ENCODE measurements at places on chromosomes 16 and 17.

DNA sequence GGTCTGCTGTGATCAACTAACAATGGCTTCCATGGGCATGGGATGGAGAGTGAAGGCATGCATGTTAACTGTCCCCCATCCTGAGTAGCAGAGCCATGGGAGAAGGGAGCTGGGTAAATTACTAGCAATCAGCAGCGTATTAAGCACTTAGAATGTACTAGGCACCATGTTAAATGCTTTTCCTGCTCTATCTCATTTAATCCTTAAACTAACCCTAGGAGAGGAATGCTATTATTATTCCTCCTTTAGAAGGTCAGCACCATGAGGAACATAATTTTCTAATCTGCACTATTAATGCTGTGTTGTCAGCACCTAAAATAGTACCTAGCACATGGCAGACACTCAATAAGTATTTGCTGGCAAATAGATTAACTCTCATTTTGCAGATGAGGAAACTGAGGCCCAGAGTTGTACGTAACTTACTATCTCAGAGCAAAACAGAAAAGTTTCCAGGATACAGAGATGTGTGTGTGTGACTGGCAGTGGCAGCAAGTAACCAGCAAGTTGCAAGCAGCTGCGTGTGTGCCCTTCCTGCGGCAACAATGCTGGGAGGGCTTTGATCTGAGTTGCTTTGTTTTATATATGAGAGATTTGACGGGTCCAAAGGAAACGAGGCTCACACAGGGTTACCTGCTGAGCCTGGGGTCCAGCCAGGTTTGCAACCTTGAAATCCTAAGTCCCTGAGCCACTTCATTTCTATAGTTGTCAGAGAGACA lies 6.5 kb upstream of the KLHL36 start:
- DNase-seq: no peak

DNA sequence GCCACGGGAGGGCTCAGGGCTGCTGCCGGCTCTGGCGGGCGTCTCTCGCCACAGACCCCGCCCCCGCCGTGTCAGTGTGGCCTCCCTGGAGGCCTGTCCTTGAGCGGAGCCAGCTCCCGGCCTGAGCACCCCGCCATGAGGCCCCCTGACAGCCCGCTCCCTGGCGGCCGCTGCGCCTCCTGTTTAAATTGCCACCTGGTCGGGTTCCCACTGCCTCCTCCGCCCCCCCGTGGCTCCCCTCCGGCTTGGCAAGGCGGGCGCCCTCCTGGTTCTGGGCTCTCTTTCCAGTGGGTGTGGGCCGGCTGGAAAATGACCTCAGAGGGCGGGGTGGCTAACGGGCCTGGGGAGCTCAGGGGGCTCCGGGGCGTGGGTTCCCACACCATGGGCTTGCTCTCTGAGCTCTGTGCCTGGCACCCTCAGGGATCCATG lies 42.1 kb upstream of the SSTR5 start:
- no peak for DNase-seq

GRCh38 chr17:67492824-67493517 lies 115.9 kb downstream of the PITPNC1 start:
- DNase-seq: no peak

DNA sequence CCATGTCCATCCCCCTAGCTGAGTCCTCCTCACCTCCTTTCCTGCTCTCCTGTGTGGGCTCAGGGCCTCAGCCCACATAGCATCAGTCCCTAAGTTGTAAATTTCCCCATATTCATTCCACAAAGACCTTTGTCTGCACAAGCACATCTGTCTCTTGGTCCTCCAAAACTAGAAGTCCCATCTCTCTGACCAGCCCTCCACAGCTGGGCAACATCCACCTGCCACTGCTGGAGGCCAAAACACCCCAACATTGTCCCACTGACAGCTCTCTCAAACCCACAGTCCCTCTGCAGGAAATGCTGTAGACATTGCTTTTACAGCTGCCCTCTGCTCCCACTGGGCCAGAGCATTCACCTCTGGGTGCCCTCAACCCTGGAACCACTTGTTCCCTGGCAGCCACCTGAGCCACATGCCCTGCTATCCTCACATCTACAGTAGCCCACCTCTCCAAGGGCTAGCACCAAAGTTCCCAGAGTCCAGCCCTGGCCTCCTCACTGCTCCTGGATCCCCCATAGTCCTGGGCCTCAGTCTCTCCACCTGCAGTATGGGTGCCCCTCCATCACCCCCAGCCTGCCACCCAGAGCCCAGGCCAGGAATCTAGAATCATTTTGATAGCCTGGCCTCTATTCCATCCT lies 1722.7 kb downstream of the TP53TG3F start:
- no peak for DNase-seq

DNA sequence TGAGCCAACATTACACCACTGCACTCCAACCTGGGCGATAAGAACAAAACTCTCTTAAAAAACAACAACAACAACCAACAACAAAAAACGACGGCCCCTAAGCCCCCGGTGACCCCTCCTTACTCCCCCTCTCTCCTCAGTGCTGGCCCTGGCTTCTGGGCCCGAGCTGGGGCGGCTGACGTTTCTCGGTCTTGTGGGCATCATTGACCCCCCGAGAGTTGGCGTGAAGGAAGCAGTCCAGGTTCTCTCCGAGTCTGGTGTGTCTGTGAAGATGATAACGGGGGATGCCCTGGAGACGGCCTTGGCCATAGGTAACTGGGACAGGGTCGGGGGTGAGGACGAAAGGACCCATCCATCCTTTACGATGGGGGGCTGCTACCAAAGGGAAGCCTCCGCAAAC lies 52.7 kb downstream of the MEAK7 start:
- no peak for DNase-seq

DNA sequence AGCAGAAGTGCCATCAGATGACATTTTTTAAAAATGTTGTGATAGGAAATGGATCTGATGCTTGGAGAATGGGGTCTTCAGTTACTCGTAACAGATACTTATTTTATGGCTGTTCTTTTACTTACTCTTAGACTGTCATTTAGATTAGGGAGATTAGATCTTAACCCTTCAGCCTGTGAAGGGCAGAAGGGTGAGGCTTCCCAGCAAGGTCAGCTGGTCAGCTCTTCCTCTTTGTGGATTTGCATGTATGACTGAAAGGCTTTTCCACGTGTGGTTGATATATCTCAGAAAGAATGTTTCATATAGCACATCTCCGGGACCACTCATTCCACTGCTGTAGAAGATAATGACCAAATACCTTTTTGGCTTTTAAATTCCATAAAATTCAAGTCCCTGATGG lies 27.4 kb downstream of the GRB7 start:
- no peak for DNase-seq

DNA sequence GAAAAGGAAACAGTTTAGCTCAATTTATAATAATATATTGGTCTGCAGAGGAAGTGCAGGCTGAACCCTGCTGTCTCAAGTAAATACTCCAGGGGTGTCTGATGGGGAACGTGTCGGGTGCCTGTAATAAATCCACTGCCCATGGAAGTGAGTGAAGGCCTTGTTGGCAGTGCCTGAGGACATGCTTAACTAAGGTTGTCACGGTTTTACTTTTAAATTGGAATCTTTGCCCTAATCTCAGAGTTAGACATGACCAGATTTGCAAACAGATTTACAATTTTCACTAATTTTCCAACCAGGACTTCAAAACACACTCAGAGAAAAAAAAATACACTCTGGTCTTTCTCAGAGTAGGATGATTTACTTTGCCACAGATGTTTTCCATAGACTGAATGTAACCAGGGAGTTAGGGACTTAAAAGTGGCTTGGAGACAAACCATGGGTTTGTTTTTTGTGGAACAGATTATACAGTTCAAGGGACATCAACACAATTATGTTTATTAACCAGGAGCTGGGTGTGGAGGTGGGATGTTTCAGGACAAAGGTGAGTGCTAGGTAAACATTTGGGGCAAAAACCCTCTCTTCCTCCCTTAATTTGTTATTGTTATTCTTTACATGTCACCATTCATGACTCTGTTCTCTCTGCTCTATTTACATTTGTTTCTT lies 144.5 kb downstream of the FTO start:
- no peak for DNase-seq

DNA sequence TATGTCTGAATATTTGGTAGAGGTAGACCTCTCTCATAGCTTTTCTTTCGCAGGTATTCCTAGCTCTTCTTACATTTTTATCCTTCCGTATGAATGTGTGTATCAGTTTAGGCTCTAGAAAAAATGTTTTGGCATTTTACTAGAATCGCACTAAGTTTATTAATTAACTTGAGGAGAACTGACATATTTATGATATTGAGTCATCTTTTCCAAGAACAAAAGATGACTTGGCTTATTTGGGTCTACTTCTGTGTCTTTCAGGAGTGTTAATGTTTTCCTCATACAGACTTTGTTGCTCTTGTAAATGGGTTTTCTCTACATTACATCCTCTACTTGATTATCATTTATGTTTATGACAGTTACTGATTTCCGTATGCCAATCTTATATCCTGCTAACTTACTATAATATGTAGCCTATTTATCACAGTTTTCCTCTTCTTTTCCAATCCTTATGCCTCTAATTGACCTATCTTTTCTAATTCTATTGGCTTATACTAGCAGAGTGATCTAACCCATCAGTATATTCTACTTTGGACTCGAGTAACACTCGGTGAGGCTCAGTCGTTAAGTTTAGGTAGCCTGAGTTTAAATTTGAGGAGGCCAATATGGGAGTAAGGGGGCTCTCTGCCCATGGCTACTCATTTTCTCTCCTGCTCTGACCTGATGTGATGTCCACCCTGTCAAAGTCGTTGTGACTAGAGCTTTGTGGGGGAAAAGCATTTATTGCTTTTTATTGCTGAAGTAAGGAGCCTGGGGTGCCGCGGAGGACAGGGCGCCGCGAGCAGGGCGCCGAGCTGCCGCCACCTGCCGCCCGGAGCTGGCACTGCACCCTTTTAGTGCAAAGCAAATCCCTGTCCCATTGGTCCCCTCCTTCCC lies 20.0 kb downstream of the ST6GALNAC1 start:
- DNase-seq: peak; percentile 65

DNA sequence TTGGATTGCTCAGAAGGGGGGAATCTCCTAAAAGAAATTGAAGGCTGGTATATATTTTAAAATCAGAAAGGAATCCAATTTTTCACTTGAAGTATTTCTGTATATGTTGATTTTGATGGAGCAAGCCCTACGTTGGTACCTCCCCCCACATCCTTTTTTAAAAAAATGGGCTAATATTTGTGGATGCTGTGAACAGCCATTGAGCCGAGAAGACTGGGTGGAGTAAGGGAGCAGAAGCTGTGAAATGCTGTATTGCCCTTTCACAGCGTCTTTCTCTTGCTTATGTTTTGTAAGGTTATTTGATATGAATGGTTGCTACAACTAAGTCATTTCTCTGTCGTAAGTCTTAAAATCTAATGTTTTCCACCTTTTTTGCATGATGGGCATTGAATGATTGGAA lies 2.3 kb downstream of the PAFAH1B1 start:
- peak; percentile 17 for DNase-seq

- DNase-seq: no peak
Observed at GRCh38 chr16:3909791-3910583, 29.5 kb upstream of the CREBBP start.

DNA sequence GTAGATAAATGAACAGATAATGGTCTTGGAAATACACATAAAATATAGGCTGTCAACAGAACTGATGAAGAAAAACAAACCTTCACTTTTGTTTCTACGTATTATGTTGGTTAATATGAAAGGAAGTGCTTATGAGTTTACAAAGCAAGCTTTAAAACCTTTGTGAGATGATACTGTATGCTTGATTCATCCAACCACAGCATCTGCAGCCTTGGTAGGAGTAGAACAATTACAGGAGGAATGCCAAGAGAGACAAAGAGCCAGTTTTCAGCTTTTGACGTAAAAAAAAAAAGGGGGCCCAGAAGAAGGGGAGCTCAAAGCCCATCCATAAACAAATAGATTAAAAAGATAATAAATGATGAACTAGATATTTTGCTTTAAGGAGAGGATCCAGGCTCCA lies 13.3 kb downstream of the FAM20A start:
- DNase-seq: no peak

DNA sequence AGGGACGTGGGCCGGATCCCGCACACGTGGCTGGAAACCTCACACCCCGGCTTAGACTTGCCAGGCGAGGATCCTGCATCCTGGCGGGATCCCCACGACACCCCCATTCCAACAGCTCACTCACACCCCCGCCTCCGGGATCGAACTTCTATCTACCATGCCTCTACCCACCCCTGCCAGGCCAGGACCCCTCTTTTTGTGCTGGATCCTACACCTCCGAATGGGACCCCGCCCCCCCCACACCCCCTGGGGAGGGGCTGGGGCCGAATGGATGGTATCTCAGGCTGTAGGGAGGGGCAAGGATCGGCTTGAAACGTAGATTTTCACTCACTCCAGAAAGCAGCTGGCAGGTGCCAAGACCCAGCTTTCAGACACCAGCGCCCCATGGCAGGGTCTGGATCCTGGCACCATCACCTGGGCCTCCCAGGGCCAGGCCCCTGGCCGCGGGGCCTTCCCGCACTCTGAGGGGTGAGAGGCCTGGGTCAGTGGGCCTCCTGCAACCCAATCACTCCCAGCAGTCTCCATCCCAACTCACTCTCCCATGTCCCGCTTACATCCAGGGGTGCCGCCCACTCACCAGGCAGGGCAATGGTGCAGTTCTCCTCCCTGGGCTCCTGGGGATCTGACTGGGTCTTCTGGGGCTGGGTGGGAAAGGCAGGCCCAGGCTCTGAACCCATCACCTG lies 6.7 kb downstream of the PRSS36 start:
- no peak for DNase-seq

GRCh38 chr17:42509841-42510240 lies 26.2 kb upstream of the NAGLU start:
- DNase-seq: no peak

- no peak for DNase-seq
Observed at GRCh38 chr17:40445751-40446468, 2.7 kb downstream of the IGFBP4 start.

GRCh38 chr16:87439926-87440325 lies 47.8 kb downstream of the MAP1LC3B start:
- DNase-seq: no peak

- DNase-seq: no peak
Observed at GRCh38 chr17:82366749-82367148, 4.8 kb upstream of the UTS2R start.

GRCh38 chr17:45092911-45093430 lies 31.9 kb downstream of the NMT1 start:
- DNase-seq: peak; percentile 96
